ENCODE measurements at places on chromosomes 13 and 19.

- DNase-seq = no peak
These were observed 25.2 kb upstream of the IGSF23 start for GRCh38 chr19:44587963-44588770.

DNA sequence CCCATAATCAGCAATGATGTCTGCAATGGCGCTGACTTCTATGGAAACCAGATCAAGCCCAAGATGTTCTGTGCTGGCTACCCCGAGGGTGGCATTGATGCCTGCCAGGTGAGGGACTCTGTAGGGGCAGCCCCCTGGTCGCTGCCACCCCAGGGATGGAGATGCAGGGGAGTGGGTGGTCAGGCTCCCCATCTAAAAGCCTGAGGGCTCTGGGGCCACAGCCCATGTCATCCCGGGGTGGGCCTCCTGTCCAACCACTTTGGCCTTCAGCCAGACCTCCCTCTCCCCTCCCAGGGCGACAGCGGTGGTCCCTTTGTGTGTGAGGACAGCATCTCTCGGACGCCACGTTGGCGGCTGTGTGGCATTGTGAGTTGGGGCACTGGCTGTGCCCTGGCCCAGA, 24.1 kb downstream of the HPN start:
- no peak for DNase-seq

DNA sequence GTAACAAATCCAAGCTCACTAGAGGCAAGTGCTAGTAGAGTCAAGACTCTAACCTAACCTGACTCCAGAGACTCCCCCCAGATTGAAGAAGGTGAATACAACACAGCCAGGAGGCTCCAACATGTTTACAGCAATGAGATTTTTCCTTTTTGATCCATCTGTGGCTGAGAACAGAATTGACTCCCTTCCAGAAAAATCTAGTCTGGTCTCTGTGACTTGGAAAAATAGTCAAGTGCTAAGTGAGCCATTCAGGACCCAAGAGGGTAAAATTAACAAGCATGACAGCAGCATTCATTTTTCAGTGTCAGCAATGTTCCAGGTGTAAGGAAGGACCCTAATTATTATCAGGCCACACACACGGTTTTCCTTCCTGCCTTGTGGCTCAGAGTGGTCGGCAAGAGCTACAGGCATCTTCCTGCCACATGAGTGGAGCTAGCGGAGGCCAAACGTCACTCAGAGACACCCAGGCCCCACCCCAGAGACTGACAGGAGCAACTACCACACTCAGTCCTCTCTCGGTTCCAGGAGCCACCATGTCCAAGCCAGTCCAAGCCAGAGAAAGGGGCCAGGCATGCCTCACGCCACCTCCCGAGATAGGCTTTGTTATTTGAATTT, 395.1 kb downstream of the FOXO1 start:
- DNase-seq = no peak

DNA sequence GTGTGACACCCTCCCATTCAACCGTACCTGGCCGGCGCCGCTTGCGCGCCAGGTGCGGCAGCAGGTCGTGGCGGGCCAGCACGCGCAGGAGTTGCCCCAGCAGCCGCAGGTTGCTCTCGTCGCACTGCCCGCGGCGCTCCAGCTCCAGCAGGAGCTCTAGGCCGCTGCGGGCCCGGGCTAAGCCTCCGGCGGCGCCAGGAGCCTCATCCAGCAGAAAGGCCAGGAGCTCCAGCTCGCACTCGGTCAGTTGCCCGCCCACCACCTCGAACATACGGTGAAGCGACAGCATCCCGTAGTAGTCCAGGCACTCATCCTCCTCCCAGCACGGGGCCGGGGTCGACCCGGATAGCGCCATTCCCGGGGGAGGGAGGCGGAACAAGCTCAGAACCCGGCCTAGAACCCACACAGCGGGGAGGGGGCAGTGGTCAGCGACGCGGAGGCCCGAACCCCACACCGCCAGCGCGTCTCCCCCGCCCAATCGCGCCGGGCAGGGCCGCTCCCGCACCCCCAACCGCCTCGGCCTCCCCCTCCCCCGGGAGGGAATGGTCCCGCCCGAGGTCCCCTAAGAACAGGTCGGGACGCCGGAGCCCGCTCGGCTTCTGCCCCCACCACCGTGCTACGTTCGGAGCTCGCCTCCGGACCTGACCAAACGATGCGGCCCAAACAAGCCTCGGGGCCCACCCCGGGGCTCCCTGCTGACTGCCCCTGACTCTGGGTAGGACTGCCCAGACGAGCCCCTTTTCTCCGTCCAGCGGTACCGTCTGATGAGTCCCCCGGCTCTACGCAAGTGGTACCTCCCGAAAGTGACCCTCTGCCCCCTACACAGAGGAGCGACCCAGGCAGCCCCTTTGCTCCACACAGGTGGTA, 591 bp downstream of the DEDD2 start:
- DNase-seq = peak; percentile 33

- DNase-seq = no peak
These were observed 77.2 kb downstream of the DACH1 start for GRCh38 chr13:71789693-71790329.

GRCh38 chr19:46674416-46675178, 13.6 kb upstream of the DACT3 start:
- DNase-seq = no peak

GRCh38 chr19:55418185-55418584, 10.6 kb upstream of the UBE2S start:
- DNase-seq = peak; percentile 44

- no peak for DNase-seq
These were observed 5.0 kb upstream of the ZNF765 start for GRCh38 chr19:53389978-53390377.

DNA sequence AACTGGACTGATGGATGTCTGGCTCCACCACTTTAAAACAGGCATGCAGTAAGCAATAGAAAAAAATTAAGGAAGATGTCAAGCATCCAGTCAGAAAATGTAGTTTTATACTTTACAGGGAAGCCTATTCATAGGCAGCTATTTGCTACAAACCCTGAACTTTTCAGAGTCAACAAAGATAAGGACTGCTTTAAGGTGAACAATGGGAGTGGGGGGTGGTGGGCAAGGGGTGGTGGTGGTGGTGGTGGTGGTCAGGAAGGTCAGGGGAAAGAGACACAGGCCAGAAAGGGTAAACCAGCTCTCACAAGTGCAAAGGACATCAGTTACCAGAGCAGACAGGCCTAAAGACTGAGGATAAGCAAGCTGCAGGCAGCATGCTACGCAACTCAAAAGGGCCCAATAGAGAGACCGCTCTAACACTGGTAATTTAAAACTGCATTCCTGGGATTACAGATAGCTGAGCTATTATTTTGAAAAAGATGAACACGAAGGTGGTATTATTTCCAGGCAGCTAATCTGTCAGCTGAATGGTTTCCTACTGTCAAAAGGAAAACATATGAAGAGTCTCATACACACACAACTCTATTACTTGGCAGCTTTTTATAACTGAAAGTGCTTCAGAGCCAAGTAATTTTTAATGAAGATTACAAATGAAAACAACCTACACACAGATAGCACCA, 14.8 kb downstream of the BRD4 start:
- no peak for DNase-seq

GRCh38 chr13:26471807-26472206, 85.7 kb upstream of the WASF3 start:
- DNase-seq = no peak

DNA sequence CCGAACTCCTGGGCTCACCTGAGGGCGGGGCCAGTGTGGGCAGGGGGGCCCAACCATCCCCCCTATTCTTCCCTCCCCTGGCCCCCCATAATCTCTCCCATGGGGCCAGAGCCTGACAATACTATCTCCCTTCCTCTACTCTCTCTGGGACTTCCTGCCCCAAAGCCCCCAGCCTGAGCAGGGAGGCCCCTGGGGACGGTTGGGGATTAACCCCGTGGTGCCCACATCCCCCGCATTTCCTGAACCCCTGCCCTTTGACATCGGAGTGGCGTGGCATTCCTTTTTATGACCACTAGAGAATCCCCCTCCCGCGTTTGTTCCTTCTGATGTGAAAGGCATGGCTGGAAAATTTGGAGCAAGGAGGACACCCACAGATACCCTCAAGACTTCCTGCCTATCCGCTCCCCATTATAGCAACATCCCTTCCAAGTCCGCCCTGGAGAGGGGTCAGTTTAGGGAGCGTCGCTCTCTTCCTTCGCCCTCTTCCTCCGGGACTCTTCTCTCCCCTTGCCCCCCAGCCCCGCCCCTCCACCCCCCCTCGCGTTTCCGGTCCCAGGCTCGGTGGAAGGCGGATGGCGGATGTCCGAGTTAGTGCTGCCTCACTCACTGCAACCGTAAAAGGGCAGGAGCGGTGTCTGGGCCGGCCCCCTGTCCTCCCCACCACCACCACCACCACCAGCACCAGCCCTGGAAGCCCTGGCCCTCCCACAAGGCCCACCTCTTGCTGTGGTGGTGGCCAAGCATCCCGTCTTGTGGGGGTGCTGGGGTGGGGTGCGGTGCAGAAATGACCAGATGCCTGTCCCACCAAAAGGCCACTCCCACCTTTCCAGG, 1.8 kb downstream of the VASP start:
- no peak for DNase-seq

GRCh38 chr19:6343462-6343861, 10.1 kb upstream of the ACER1 start:
- no peak for DNase-seq

GRCh38 chr13:57739089-57739488, 107.5 kb downstream of the PCDH17 start:
- no peak for DNase-seq

- peak; percentile 34 for DNase-seq
These were observed 801 bp downstream of the QTRT1 start for GRCh38 chr19:10701955-10702525.

DNA sequence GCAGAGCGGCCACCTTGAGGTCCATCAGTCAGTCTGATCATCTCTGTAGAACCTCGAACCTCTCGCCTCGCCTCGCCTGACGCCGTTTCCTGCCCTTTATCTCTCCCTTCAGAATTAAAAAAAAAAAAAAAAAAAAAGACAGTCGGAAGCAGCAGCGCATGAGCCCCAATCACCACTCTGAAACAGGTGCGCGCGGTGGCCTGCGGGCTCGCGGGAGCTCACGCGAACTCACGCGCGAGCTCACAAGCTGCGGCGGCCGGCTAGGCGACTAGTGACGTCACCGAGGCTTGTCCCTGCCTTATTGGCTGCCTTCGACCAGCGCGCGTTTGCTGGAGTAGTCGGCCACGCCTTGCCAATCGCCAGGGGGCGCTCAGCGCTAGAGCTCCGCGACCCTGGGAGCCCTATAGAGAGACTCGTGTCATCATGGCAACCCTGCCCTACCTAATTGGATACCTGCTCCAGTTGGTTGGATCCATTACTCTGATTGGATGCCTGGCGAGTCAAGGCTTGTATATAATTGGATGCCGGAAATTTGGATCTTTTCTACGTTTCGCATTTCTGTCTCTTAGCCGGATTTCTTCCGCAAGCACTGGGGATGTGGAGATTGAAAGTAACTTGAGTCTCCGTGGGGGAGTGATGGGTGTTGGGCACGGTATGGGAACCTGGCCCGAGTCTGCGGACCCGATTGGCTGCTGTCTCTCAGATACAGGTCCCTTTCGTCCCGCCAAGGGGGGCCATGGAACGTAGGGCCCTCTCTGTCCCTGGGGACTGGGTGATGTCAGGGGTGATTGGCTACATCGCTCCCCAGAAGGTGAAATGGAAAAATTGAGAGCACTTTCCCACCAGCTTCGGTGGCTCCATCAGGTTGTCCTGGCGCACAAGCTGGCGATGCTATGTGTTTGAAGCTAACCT, 31.6 kb downstream of the SYT3 start:
- peak; percentile 75 for DNase-seq

- DNase-seq = no peak
These were observed 8.2 kb downstream of the RRAS start for GRCh38 chr19:49631610-49632192.

- no peak for DNase-seq
These were observed 76.0 kb downstream of the KCTD15 start for GRCh38 chr19:33872445-33873320.

DNA sequence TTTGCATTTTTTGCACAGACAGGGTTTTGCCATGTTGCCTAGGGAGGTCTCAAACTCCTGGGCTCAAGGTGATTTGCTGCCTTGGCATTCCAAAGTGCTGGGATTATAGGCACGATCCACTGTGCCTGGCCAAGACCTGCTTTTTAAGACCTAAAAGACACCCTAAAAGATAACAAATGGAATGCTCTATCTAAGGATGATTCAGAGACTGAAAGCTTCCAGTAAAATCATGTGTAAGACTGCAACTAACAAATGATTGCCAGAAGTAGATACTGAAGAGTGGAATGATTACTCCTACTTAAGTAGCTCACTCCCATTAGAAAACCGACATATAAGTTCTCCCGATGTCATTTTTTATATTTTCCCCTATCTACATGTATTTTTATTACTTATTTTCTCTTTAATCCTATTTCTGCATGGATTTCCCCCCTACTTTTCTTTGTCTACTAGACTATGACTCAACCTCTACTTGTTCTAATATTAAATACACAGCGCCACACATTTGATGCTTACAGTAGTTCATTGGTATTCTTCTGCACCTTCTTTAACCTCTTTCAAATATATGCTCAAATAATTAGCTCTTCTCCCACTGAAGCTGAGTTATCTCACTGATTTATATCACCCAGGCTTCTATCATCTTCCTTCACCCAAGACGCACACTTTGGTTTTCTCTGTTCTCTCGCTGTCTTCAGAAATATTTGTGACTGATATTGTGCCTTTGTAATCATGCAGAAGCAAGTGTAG, 32.2 kb upstream of the KLF12 start:
- DNase-seq = no peak

DNA sequence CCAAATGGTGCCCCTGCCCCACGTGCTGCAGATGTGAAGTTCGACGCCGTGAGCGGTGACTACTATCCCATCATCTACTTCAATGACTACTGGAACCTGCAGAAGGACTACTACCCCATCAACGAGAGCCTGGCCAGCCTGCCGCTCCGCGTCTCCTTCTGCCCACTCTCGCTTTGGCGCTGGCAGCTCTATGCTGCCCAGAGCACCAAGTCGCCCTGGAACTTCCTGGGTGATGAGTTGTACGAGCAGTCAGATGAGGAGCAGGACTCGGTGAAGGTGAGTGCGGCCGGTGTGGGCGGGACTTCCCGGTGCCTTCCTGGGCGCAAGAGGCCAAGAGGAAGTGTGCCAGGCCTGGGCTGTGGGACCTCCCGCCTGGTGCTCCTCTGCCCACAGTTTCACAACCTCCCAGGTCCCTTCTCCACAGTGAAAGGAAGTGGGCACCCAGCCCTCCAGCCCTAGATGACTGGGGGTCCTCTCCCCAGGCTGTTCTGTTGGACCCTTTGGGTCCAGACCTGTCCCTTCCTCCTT, 14.1 kb upstream of the RELB start:
- no peak for DNase-seq

DNA sequence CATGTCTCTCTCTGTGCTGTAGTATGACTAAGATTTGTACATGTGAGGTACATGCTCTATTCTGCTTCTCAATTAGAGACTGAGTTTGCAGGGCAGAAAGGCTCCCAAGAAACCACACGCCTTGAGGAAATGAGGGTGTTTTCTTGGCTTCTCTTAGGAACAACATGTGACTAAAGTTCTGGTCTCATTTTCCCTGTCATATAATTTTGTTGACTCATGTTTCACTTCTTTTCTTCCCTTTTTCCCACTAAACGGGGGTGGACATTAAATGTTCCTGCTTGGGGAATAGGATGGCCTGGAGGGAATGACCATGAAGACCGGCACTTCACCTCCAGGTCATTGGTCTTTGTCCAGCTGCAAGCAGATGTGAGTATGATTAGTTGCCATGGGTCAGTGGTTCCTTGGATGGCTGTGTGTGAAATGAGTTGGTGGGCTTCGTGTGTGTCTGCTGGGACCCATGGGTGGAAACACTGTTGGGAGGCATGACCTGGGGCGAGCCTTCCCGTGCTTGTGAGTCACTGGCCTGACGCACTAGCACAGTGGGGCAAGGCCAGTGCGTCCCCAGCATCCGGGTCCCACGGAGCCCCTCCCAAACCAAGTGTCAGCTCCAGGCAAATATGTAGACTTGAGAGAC, 56.6 kb downstream of the COL4A1 start:
- DNase-seq = no peak

All from activated naive CD4-positive, alpha-beta T cell treated with anti-CD3 and anti-CD28 coated beads, Interleukin-2, amount 50 U/mL, for 16 hours (primary cell).